ENCODE measurements at places on chromosomes 2 and 18.

DNA sequence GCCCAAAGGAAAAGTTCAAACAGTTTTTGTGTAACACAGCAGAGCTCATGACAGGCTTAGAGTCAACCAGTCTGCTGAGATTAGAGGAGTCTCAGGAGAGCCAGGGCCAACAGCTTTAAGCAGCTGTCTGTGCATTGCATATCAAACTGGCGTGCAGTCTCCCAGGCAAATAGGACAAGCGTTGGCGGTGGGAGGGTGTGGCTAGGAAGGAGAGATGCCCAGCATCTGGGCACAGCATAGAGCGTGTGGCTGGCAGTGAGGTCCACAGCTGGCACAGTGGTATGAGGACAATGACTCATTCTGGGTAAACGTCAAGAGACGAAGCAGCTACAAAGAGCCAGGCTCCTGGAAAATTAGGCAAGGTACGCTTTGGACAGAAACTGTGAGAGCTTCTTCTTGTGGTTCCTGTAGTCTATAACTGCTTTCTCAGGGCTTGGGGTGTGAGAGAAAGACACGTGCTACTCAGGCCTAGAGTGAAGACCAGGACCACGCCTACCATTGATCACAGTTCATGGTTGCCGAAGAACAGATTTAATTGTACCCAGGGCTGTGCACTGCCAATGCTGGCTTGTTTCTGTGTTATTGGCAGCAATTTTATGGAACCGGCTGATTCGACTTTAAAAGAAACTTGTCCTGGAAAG is 14.8 kb downstream of the ZAP70 start:
- no peak for DNase-seq

DNA sequence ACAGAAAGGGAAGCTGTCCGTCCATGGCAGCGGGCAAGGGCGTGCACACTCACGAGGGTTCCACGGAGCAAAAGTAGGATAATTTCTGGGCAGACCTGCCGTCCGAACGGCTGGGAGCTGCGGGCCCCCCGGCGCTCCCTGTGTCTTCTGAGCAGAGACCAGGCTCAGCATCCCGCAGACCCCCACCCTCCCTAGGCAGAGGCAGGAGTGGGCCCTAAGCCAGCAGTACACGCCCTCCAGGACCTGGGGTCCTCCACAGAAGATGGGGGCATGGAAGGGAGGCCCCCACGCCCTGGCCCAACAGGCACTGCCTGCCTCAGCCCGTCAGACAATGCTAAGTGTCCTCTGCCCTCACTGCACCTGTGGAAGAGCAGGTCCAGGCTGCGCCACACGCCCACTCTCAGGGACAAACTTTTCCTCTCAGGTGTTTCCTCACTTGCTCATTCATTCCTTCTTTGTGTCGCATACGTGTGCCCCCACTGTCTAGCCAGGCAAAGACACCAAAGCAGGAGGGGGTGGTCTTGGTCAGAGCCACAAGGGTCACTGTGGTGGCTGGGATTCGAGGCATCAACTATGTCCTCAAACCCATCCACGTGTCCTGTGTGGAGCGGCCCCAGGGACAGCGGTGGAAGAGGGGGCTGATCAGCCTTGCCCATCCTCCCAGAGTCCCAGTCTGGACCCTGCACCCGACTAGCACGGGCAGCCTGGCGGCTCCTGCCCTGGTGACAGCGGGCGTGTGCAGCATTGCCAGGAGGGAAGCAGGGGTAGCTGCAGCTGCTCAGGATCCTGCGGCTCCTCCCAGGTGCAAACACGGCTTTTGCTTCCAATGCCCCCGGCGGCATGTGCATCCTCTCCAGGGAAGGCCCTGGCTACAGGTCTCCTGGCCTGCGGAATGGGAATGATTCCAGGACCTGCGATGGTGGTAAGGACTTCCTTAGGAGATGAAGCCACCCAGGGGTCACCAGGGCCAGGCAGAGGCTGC is 2.4 kb upstream of the GPC1 start:
- DNase-seq: no peak

DNA sequence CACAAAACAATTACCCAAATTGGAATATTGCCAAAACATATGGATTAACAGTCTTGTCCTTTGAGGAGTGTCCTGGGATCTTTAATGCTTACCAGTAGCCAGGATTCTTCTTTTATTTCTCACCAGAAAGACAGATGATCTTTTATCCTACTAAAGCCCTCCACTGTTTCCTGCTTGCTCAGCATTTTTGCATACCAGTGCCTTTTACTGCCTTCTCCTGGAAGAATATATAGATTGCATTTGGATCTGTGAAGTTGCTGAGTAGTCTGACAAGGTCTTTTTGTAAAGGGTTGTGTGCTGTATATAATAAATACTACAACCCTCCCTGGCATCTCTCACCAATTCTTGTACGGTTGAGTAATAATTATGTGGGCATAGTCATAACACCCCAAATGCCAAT is 652.2 kb downstream of the LRRTM4 start:
- DNase-seq: no peak

GRCh38 chr2:197007716-197008628 is 81.5 kb upstream of the PGAP1 start:
- DNase-seq: no peak

- DNase-seq: no peak
Measured at GRCh38 chr2:112924821-112925220, 13.9 kb downstream of the IL37 start.

DNA sequence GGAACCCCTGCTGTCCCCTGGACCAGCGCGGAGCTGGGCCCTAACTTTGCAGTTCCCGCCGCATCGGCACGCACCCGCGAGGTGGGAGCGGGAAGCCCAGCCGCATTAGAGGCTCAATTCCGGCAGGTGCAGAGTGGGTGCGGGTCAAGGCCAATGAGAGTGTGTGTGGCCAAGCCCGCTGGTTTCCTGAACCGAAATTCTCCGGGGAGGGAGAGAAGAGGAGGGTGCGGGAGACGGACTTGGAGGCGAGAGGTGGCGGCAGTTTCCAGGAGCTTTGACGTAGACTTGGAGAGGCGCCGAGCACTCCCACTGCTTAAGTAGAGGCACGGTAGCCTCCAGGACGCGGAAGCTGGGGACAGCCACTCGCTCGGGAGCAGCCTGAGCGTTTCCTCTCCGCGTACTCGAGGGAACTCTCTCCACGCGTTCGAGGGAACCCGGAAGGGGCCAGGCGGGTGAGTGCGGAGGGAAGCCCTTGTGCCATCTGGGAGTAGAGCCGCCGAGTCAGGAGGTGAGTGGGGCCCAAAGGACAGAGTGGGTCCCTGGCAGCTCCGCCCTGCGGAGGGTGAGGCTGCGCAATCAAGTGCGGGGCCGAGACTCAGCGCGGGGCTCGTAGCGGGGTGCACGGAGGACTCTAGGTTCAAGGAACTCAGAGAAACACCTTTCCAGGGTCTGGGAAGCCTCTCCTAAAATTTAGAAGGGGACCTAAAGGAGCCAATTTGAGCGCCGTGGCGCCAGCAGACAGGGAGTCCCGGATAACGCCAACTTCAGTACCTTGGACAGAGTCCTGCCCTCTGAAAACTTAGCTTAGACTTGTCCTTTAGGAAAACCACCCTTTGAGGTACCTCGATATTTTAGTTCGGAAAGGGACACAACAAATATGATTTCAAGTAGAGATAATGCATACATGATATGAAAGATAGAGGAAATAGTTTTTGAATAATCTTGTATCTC is at the start of gene FAM237A:
FAM237A (plus strand) TSS at position 413 of the 951 bp plus-strand sequence. CDS start 1,750 bp downstream, outside the sequence.
- peak; percentile 36 for DNase-seq

DNA sequence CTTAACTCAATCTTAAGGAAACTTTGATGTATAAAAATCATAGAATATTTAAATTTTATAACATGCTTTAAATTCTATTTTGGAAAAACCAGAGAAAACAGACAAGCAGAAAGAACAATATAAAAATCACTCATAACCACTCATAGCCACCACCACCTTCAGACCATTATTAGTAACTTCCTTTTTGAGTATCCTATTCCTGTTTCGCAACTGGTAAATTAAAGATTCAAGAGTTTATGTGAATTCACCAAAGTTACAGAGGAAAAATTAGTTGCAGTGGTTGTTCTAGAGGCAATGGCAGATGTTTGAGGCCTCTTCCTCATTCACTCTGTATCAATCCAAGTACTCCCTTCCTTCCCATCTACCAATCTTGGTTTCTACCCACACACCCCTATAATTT is 49.3 kb upstream of the PROKR1 start:
- DNase-seq: no peak

- DNase-seq: no peak
Measured at GRCh38 chr2:23492337-23492675, 107.3 kb downstream of the KLHL29 start.

DNA sequence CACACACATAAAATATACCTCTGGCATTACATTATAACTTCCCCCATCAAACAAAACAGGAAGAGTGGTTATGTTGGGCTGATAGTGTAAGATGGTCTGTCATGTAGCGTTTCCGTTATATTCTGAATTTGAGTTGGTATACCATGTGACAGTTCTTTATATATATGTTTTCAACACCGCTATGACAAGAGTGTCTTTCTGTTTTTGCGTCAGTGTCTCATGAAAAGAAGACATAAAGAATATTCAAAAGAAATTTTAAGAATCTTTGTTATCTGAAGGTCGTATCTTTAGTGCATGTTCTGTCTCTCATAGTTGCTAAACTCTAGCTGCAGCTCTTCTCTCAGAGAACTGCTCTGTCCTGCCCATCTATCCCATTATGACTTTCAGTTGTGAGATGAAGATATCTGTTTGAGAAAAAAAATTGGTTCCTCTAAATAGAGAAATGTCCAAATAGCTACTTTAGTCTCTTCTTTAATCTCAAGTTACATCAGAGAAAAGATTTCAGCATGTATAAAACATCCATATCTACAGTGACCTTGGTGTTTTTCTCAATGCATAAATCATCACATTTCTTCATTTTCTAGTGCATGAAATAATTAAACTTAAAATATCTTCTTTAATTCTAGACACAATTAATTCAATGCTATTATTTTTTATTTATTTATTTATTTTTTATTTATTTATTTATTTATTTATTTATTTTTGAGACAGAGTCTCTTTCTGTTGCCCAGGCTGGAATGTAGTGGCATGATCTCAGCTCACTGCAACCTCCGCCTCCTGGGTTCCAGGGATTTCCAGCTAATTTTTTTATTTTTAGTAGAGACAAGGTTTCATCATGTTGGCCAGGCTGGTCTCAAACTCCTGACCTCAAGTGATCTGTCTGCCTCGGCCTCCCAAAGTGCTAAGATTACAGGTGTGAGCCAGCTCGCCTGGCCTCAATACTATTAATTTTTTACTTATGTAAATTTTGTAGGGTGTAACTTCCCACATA is 24.3 kb upstream of the PSME4 start:
- peak; percentile 37 for DNase-seq

GRCh38 chr2:151198645-151199044 is 63.0 kb downstream of the RBM43 start:
- no peak for DNase-seq

DNA sequence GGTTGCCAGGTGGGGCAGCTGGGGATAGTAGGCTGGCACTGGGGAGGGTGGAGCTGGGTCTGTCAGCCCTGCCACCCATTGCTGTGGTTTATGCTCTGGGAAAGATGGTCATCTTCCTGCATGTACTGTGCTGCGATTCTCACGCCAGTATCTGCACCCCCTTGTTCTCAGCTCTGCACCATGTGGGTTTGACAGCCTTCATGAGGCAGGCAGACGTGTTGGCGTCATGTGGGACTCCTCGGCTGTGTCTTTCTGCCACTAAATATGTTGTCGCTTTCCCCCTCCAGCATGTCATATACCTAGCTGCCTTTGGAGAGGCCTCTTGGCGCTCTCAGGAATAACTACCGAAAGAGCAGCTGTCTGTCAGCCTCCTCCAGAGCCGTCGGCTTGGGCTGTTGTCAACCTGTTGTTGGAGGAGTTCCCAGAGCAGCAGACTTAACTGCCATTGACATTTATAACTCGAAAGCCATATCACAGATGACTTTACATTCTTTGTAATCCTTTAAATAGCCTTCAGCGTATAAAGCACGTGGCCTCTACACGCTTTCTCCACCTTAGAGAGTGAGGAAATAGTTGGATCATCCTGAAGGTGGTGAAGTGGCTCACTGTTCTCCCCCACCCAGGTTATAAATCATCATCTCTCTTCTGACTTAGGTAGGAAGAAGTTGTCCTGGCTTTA is 80.4 kb upstream of the MGAT5 start:
- no peak for DNase-seq

GRCh38 chr18:75083761-75084160 is 125.2 kb downstream of the PTGR3 start:
- no peak for DNase-seq

DNA sequence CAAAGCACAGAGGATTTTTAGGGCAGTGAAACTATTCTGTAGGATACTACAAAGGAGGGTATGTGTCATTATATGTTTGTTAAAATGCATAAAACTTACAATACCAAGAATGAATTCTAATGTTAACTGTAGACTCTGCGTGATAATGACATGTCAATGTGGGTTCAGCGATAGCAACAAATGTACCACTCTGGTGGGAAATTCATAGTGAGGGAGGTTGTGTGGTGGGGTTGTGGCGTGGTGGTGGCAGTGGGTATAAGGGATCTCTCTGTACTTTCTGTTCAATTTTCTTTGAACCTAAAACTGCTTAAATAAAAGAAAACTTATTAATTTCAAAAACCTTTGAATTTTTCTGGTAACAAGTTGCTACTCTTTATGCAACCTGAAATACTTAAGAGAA is 99.3 kb upstream of the SLC38A11 start:
- DNase-seq: no peak

GRCh38 chr2:27127883-27128667 is 4.5 kb downstream of the ABHD1 start:
- no peak for DNase-seq

DNA sequence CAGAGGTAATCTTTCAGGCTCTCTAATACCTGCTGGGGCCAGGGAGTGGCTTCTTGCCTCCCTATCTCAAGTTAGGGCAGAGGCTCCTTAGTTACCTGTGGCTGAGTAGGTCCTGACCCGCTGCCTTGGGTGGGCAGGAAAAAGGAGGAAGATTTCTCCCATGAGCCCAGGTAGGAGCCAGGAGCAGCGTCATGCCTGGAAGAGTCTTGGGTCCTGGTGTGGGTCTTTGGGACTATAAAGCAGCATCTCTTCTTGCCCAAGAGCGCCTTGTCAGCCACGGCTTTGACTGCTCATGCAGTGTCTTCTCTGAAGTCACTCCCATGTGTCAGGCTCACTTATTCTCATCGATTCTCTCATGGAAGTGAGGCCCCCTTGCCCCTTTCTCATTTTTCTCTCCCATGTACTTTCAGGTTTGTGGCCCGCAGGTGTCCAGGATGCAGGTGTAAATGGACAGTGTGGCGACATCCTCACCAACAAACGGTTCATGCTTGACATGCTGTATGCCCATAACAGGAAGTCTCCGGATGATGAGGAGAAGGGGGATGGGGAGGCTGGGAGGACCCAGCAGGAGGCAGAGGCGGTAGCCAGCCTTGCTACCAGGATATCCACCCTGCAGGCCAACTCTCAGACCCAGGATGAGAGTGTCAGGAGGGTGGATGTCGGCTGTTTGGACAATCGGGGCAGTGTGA is 111.2 kb downstream of the TPGS2 start:
- no peak for DNase-seq

- peak; percentile 42 for DNase-seq
Measured at GRCh38 chr2:204027091-204027490, 90.5 kb downstream of the ICOS start.

- peak; percentile 76 for DNase-seq
Measured at GRCh38 chr2:23925702-23926289, 1.1 kb downstream of the ATAD2B start.

- DNase-seq: no peak
Measured at GRCh38 chr2:194382221-194382620, 1274.8 kb upstream of the SLC39A10 start.
